ENCODE measurements at places on chromosomes 4 and X.
A peak's percentile ranks its signal among the peaks of the same experiment; 100 is the strongest.

DNA sequence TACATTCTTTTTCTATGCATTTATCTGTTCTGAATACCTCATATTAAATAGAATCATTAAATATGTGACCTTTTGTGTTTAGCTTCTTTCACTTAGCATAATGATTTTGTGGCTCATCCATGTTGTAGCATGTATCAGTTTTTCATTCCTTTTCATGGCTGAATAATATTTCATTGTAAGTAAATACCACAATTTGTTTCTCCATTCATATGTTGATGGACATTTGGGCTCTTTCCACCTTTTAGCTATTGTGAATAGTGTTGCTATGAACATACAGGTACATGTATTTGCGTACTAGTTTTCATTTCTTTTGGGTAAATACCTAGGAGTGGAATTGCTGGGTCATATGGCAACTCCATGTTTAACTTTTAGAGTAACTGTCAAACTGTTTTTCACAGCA is 85.1 kb downstream of the GNL3L start:
- DNase-seq, result no peak
- no peaks in the 10 kb centered on the region for H3K27me3 ChIP-seq
- H3K4me3 ChIP-seq, result no peak overlapping the region
- no peaks in the 10 kb centered on the region for H3K4me1 ChIP-seq
- H3K27ac ChIP-seq, result no peak overlapping the region
- H3K36me3 ChIP-seq, result peaks cover 26% of the 10 kb centered on the region

DNA sequence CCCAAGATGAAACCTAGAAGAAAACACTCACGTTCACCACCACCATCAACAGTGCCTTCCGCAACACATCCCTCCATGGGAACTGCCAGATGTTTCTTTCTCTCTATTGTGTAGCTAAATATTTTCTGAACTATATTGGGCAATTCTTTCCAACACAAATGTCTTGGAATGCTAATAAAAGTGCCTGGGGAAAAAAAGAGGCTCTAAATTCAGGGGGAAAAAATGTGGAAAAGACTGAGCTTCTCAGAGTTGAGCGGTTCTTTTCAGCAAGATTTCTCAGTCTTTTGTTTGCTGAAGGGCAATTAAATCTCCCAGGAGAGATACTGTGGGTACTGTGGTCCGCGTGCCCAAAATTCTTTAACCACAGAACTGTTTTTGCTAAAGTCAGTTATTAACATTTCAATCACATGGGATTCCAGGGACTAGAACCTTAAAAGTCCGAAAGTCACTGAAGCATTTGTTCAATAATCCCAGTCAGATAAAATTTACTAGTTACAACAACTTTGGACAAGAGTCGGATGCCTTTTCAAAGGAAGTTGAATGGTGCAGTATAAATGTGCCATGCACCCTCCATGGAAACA is 51.9 kb upstream of the DHRSX start:
- H3K27me3 ChIP-seq, result peaks cover 22% of the 10 kb centered on the region
- no peaks in the 10 kb centered on the region for H3K4me1 ChIP-seq
- no peak overlapping the region for H3K27ac ChIP-seq
- DNase-seq, result no peak

GRCh38 chr4:120132935-120133334 is 66.3 kb upstream of the MAD2L1 start:
- peaks cover 4% of the 10 kb centered on the region for H3K27me3 ChIP-seq
- DNase-seq, result no peak
- H3K4me3 ChIP-seq, result no peak overlapping the region
- H3K4me1 ChIP-seq, result no peaks in the 10 kb centered on the region

DNA sequence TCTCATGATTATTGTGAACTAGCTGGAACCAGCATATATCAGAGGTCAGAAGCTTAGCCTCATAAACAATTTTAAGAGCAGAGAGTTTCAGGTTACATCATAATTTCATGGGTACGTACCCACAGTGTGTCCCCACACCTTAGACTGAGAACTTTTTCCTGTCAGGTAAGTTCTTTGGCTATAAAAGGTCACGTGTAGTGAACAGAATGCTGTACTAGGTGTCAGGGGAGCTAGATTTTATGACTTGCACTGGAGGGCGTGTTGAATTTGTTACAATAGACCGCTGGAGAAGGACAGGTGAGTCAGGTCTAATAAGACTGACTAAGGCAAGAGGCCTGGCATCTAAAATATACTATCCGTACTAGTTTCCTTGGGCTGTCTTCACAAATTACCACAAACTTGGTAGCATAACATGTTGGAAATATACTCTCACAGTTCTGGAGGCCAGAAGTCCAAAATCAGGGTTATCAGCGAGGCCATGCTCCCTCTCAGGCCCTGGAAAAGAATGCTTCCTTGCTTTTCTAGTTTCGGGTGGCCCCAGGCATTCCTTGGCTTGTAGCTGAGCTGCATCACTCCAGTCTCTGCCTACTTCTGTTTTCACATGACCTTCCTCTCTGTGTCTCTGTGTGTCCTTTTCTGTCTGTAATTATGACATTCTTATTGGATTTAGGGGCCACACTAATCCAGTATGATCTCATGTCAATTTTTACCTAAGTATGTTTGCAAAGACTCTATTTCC is 512.0 kb upstream of the NR3C2 start:
- DNase-seq, result no peak
- no peak overlapping the region for H3K27ac ChIP-seq
- no peaks in the 10 kb centered on the region for H3K36me3 ChIP-seq
- H3K4me1 ChIP-seq, result no peaks in the 10 kb centered on the region

DNA sequence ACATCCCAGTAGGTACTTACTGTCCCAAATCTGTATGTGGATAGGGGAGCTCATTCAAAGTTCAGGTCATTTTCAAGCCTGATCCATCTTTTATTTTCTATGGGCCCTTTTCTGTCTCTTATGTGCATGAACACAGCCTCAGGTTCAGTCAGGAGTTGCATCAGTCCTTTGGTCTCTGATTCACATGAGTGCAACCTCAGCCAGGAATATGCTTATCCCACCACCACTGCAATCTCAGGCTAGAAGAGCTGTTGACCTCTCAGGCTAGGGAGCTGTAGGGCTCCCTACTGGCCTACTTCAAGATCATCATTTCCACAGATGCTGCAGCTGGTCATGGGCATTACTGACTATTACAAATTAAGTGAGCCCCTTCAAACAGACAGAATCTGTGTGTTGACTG is 27.2 kb downstream of the AASDH start:
- H3K4me3 ChIP-seq, result no peak overlapping the region
- H3K36me3 ChIP-seq, result peaks cover 23% of the 10 kb centered on the region
- H3K4me1 ChIP-seq, result no peaks in the 10 kb centered on the region
- DNase-seq, result no peak
- no peak overlapping the region for H3K27ac ChIP-seq

- H3K36me3 ChIP-seq, result peaks cover 3% of the 10 kb centered on the region
- H3K4me3 ChIP-seq, result peak overlapping the region; percentile 14
- peaks cover 20% of the 10 kb centered on the region for H3K4me1 ChIP-seq
- DNase-seq, result no peak
Measured at GRCh38 chr4:80036949-80037685, 35.9 kb downstream of the ANTXR2 start.

DNA sequence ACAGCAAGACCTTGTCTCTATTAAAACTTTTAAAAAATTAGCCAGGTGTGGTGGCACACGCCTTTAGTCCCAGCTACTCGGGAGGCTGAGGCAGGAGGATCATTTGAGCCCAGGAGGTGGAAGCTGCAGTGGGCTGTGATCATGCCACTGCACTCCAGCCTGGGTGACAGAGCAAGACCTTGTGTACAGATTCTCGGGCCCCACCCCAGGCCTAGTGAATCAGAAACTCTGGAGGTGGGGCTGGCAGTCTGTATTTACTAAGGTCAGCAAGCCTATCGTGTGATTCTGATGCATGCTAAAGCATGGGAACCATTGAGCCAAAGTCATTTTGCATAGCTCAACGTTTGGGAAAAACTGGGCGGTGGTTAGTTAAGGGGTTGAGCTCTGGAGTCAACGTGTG is 3.5 kb downstream of the S100G start:
- no peaks in the 10 kb centered on the region for H3K36me3 ChIP-seq
- DNase-seq, result no peak
- no peak overlapping the region for H3K4me3 ChIP-seq
- H3K4me1 ChIP-seq, result no peaks in the 10 kb centered on the region
- H3K27me3 ChIP-seq, result no peaks in the 10 kb centered on the region

- H3K27ac ChIP-seq, result no peak overlapping the region
- no peak for DNase-seq
- no peak overlapping the region for H3K4me3 ChIP-seq
Measured at GRCh38 chr4:172007889-172008288, 194.7 kb downstream of the GALNTL6 start.
